Mesendoderm (in vitro differentiated cells): ENCODE measurements at places on chromosomes 7 and 10.

DNA sequence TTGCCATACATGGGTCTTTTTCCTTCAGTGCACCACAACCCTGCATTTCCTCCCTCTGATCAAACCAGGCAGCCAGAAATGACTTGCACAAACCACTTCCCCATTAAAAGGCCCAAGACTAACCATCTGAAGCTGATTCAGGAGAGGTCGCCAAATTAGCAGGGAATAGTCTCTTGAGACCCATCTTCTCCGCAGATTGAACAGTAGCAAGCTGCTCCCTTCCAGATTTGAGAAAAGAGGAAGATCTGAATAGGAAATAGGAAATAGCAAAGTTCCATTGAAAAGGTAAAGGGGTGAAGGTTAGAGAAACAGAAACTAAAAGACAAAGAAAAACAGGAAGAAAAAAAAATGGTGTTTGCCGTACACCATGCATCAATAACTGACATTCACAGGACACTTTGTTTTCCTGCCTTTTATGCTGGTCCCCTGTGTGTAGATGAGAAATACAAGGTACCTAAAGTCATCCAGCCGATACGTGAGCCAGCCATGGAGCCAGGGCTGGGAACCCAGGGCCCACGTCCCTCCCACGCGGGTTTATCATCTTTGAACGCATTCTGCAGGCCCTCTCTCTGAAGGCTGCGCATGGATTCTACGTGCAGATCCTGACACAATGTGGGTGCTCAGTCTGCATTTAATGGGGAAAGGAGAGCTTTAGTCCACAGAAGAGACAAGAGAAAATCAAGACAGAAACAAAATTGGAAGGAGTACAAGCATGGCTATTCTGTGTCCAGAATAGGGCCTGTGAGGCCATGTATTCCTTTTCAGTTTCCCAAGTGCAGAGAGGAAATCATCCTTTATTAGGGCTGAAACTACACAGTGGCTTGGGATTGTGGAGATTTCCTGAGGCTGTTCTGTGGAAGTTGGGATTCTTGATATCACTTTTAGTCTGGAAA lies 268.4 kb upstream of the NPVF start:
- no peaks in the 10 kb centered on the region for H3K36me3 ChIP-seq
- H3K4me3 ChIP-seq: no peak overlapping the region
- no peak overlapping the region for H3K27ac ChIP-seq
- no peaks in the 10 kb centered on the region for H3K27me3 ChIP-seq
- DNase-seq: no peak
- H3K4me1 ChIP-seq: peaks cover 4% of the 10 kb centered on the region

GRCh38 chr7:130875265-130875741 lies 141.3 kb upstream of the KLF14 start:
- H3K4me3 ChIP-seq: no peak overlapping the region
- no peaks in the 10 kb centered on the region for H3K27me3 ChIP-seq
- H3K4me1 ChIP-seq: no peaks in the 10 kb centered on the region
- no peaks in the 10 kb centered on the region for H3K36me3 ChIP-seq

DNA sequence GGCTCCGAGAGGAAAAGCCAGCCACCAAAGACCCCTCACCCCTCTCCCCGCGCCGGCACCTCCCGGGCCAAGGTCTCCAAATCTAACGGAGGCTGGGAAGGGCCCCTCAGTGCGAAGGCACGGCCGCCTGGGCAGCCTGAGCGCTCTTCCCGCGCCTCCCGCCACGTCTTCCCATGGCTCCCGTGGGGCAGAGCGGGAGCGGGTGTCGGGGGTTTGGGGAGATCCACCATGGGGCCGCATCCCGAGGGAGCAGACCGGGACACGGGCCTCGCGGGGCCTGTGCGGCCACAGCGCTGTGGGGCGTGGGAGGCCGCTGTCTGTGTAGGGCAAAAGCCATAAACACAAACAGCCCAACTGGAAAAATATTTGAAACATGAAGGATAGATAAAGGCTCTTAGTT lies 22.4 kb downstream of the GPER1 start:
- no peak for DNase-seq
- H3K4me1 ChIP-seq: no peaks in the 10 kb centered on the region
- H3K36me3 ChIP-seq: no peaks in the 10 kb centered on the region

GRCh38 chr7:38673795-38674194 lies 42.6 kb upstream of the AMPH start:
- H3K27ac ChIP-seq: no peak overlapping the region
- no peak overlapping the region for H3K4me3 ChIP-seq
- no peaks in the 10 kb centered on the region for H3K4me1 ChIP-seq

DNA sequence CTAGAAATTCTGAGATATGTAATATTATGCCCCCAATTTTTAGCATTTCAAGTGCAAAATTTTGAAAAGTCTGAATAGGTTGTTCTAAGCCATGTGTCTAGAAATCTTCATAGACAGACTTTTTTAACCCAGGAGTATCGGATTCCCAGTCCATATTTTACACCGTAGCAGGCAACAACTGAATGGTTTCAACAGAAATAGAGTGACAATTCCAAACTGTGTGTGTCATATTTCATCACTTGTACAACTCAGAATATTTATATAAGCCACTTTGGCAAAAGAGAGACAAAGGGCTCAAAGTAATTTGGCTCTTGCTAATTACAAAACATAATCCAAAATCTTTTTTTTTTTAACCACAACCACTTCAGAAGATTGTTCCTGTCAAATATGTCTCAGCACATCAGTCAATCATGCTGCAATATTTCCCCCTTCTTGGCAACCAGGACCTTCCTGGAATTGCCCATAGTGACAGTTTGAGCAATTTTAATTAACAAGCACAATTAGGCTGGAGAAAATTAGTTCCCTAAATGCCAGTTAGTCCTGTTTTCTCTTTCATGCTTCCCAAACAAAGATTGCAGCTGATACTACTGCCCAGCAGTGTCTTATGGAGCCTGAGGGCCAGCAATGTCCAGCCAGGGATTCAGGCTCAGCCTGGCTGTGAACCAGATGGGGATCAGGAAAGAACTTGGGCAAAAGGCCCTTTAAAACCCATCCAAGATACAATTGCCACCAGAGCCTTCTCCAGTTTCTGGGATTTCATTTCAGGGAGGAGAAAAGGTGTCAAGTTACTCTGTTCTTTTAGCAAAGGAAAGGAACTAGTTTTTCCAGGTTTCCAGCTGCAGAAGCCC lies 533.3 kb upstream of the GHITM start:
- H3K27me3 ChIP-seq: no peaks in the 10 kb centered on the region
- DNase-seq: peak; percentile 32
- H3K4me1 ChIP-seq: peaks cover 2% of the 10 kb centered on the region
- H3K4me3 ChIP-seq: no peak overlapping the region
- H3K27ac ChIP-seq: no peak overlapping the region

DNA sequence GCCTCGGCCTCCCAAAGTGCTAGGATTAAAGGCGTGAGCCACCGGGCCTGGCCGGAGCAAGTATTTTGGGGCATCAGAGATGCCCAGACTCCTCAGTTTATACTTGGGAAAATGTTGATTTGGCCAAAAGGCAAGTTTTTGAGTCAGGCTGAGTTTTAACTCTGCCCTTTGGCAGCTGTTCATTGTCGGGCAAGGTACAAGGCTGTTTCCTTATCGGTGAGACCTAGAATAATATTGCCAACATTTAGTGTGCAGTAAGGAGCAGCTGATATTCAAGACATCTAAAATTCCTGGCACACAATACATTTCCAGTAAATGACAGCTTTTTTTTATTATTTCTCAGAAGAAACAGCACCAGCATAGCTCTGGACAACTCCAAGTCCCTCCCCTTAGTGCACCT lies 147.6 kb upstream of the C7orf33 start:
- no peak overlapping the region for H3K27ac ChIP-seq
- H3K36me3 ChIP-seq: no peaks in the 10 kb centered on the region
- no peak for DNase-seq
- H3K4me1 ChIP-seq: no peaks in the 10 kb centered on the region

GRCh38 chr7:30278849-30279652 lies 5.3 kb upstream of the ZNRF2 start:
- H3K27me3 ChIP-seq: no peaks in the 10 kb centered on the region
- DNase-seq: no peak

DNA sequence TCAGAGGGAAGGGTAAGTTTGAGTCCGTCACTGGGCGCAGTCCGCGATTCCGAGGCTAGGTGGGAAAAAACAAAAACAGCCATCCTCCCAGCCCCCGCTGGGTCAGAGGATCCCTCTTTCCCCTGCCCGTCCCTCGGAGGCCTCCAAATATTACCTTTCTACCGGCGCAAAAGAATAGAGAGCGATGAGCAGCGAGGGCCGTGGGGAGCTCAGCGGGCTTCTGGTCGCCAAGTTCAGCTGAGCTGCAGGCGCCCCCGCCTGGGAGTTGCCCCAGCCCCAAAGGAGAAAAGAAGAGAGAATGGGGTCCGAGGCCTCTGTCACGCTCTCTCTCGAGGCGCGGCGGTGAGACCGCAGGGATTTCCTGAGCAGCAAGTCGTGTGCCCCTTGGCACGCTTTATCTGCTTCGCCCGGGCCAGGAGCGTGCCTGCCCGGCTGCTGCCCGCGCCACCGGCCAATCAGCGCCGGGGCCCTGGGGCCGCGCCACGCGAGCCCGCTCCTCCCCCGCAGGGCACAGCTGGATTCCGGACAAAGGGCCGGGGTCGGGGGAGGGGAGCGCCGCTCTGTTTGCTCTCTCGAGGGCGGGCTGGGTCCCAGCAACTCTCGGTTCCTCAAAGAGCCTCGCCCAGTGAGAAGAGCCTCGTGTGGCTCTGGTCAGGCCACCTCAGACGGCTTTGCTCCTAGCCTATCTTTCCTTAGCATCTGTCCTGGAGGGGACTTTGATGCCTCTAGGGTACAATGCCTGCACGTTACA lies at the start of gene NEUROG3:
NEUROG3 (minus strand) TSS at position 367 of the 751 bp plus-strand sequence. CDS start 379 bp downstream, outside the sequence.
- H3K4me3 ChIP-seq: no peak within 1 kb of the TSS
- peak; percentile 52 for DNase-seq
- H3K27ac ChIP-seq: no peak within 1 kb of the TSS
- peaks cover 93% of the 10 kb centered on the region for H3K27me3 ChIP-seq
- no peaks in the 10 kb centered on the region for H3K4me1 ChIP-seq

GRCh38 chr7:106848851-106849442 lies 16.1 kb upstream of the PIK3CG start:
- H3K36me3 ChIP-seq: no peaks in the 10 kb centered on the region
- peak; percentile 30 for DNase-seq
- H3K4me1 ChIP-seq: no peaks in the 10 kb centered on the region
- H3K27me3 ChIP-seq: no peaks in the 10 kb centered on the region
- H3K27ac ChIP-seq: no peak overlapping the region

DNA sequence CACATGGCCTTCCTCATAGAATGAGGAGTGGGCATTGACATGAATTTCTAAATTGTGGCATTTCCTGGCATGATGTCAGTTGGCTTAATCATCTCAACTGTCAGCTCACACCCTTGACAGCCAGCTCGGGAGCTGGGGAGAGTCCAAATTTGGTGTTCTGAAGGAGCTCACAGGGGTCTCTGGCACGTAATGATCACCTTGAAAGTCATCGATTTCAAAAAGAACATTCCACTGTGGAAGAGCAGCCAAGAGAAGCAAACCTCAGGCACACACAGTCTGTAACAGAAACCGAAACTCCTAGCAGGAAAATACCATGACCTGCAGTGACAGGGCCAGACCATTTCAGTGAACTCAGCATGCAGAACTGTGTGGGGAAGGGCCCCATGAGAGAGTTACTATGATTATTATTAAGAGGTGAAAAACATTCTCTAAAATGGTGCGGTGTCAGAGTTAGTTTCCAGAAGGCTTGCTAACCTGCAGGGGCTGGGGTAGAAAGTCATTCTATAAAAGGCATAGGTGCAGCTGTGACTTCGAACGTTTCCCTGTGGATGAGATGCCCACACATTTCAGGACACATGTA lies 26.4 kb upstream of the KLF6 start:
- no peak overlapping the region for H3K4me3 ChIP-seq
- no peak for DNase-seq
- H3K36me3 ChIP-seq: no peaks in the 10 kb centered on the region
- no peaks in the 10 kb centered on the region for H3K27me3 ChIP-seq
- peaks cover 15% of the 10 kb centered on the region for H3K4me1 ChIP-seq
- no peak overlapping the region for H3K27ac ChIP-seq

- no peaks in the 10 kb centered on the region for H3K4me1 ChIP-seq
- no peak for DNase-seq
- no peaks in the 10 kb centered on the region for H3K36me3 ChIP-seq
- H3K4me3 ChIP-seq: no peak overlapping the region
These were observed 7.5 kb upstream of the CSGALNACT2 start for GRCh38 chr10:43130770-43131171.

- no peak overlapping the region for H3K27ac ChIP-seq
- H3K36me3 ChIP-seq: no peaks in the 10 kb centered on the region
- H3K4me1 ChIP-seq: no peaks in the 10 kb centered on the region
- no peak for DNase-seq
- H3K27me3 ChIP-seq: no peaks in the 10 kb centered on the region
These were observed 296.2 kb downstream of the CNTNAP2 start for GRCh38 chr7:146412781-146413180.

DNA sequence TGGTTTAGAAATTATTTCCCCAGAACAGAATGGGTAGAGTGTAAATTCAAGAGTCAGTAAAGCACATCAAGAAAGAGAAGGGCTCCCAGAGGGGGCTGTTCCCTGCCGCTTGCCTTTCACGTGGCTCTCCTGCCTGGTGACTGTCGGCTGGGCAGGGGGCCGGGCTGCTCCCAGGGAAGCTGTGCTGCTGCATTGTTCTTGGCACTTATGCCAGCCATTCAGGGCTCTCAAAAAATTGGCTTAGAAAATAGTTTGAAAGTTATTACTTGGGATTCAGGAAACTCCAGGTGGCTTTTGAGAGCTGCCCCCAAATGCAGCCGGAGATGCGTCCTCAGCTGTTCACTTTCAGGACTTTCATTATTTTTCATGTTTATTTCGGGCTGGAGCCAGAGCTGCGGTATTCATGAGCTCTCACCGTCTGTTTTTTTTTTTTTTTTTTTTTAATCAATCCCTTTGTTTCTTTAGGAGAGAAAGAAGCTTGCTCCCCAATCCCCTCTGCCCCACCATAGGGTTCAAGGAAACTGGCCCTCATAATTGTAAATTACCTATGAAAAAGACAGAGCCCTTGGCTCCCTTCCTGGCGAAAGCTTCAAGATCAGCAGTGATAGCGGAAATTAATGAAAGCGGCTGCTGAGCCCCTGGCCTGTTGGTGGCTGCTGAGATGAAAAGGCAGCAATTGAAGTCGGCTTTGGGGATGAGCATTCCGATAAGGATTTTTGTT lies 94.1 kb downstream of the SORCS3 start:
- H3K36me3 ChIP-seq: no peaks in the 10 kb centered on the region
- no peaks in the 10 kb centered on the region for H3K4me1 ChIP-seq
- DNase-seq: peak; percentile 66
- no peaks in the 10 kb centered on the region for H3K27me3 ChIP-seq
- H3K4me3 ChIP-seq: no peak overlapping the region

DNA sequence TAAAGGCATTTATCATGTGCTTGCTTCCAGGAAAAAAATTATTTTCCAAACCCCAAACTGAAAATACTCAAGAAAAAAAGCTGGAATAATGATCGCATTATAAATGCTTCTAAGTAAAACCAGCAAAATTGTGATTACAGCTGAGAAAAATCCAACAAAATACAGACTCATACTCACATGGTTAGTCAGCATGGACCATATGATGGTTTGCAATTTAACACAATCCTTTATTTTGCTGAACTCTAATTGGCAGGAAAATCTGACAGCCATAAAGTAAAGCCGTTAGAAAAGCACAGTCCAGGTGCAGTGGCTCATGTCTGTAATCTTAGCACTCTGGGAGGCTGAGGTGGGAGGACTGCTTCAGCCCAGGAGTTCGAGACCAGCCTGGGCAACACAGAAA lies 59.6 kb downstream of the BRI3 start:
- H3K27me3 ChIP-seq: no peaks in the 10 kb centered on the region
- no peak overlapping the region for H3K4me3 ChIP-seq
- H3K4me1 ChIP-seq: no peaks in the 10 kb centered on the region
